Pulmonary artery endothelial cell (primary cell): ENCODE measurements at places on chromosomes 3 and 15. TPM values are rescaled to one million over a fixed set of nuclear protein-coding genes. Genes with fewer than 3 reads are reported as not detected.

Gene POLQ
- 5.9 and 12.5 TPM in 2 replicates for total RNA-seq

Gene P3H2
- total RNA-seq = 0.88 and 1.3 TPM in 2 replicates

Gene CHL1
- total RNA-seq = not detected in 2 replicates

Gene NOX5
- total RNA-seq = under 0.01 TPM in 1 of 2 replicates, not detected in the other

Gene ANKRD63
- 0.20 TPM in 1 of 2 replicates, not detected in the other for total RNA-seq
